ENCODE measurements at places on chromosomes 4 and X.

- DNase-seq, result no peak
Measured at GRCh38 chrX:64169988-64170387, 35.5 kb downstream of the AMER1 start.

- DNase-seq, result no peak
Measured at GRCh38 chr4:22962295-22962694, 269.6 kb downstream of the GBA3 start.

DNA sequence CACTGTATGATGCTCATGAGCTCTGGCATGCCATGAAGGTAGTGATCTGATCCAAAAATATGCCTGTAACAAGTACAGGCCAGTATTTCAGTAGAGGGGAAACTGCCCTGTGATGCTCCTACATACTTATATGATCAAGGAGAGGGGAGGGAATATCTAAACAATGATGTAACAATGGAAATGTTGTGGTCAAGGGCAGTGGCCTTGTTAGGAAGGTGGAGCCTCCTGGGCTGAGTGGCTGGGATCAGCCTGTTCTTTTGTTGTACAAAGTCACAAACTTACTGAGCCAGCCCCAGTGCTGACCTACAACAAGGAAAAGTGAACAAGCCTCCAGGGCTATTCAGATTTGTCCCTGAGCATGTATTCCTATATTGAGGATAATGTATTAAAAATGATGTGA is 70.3 kb downstream of the ANXA10 start:
- no peak for DNase-seq

DNA sequence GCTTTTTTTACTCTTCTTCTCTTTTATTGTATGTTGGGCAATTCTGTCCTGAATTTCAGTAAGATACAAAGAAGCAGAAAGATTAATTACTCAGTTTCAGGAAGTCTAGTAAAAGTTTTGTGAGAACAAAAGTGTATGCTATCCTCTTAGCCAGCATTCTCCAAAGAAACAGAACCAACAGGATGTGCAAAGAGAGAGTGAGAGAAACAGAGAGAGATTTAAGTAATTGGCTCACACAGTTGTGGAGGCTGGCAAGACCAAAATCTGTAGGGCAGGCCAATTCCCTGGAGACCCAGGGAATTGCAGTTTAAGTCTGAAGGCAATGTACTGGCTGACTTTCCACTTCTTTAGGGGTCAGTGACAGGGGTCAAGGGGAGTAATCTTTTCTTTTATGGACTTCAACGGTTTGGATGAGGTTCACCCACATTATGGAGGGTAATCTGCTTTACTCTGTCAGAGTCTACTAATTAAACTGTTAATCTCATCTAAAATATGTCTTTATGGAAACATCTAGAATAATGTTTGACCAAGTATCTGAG is 59.2 kb upstream of the SLC39A8 start:
- no peak for DNase-seq

DNA sequence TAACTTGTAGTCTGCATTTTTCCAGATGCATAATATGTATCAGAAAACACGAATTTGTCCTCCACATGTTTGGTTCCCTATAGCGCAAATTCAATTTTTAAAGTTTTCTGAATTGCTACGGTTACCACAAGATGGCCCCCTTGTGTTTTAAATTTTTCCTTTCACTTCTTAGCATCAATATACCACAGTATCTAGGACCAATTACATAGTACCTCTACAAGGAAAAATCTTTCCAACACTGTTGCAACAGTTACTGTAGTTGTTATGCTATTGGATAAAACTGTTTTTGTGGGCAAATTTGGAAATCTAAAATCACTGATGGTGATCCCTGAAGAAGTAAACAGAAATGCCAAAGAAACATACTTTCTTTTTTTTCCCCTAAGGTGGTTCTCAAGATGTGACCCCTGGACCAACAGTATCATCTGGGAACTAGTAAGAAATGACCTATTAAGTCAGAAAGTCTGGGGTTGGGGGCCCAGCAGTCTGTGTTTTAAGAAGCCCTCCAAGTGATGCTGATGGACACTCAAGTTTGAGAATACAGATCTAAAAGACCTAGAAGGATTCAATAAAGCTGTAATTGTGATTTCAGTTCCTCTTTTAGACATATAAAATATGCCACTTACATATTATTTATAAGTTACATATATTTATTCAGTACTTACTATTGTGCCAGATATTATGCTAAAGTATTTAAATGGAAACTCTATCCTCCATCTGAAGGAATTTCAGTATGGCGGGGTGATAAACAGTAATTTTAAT is 3.1 kb downstream of the ZGRF1 start:
- DNase-seq, result no peak

DNA sequence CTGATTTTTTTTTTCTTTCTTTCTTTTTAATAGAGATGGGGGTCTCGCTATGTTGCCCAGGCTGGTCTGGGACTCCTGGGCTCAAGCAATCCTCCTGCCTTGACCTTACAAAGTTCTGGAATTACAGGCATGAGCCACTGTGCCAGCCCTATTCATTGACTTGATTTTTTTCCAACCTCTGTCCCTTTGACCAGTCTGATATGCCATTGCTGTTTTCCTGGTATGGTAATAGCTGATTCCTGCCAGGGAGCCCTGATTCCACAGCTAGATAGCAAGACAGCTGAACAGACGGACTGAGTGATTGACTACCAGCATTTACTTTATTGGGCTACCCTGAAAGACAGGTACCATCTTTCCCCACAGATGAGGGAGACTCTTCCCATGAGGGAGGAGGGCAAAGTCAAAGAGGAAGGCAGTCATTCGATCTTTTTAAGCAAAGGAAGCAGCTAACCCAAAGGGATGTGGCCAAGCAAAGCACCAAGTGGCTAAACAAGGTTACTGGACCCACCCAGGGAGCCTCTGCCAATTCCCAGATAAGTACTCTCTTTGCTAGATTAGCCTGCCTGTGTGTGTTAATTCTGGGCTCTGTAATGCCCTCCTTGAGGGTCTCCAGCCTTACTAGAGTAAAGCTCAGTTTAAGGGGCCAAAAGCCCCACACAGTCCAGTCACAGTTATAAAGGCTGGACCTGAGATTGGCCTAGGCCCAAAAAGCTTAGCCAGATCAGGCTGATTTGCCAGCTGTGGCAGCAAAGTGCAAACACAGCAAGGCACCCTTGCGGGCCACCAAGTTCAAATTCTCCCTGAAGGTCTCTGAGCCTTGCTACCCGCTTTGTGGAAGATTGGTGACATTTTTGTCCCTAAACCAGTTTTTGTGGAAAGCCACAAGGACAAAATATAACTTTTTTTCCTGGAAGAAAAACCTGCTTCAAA is 192.4 kb upstream of the GPC4 start:
- DNase-seq, result no peak

GRCh38 chr4:80173841-80174240 is 23.5 kb upstream of the PRDM8 start:
- no peak for DNase-seq

DNA sequence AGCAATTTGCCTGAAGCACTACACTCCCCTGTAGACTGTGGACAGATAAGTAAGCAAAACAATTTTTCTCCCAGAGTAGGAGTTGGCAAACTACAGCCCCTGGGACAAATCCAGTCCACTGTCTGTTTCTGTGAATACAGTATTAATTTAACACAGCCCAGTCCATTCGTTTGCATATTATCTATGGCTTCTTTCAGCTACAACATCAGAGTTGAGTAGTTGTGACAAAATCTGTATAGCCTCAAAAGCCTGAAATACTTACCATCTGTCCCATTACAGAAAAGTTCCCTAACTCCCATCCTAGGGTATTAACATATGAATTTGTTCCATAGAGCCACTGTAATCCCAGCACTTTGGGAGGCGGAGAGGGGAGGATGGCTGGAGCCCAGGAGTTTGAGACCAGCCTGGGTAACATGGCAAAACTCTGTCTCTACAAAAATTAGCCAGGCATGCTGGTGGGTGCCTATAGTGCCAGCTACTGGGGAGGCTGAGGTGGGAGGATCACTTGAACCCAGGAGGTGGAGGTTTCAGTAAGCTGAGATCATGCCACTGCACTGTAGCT is 53.0 kb downstream of the AMELX start:
- no peak for DNase-seq

DNA sequence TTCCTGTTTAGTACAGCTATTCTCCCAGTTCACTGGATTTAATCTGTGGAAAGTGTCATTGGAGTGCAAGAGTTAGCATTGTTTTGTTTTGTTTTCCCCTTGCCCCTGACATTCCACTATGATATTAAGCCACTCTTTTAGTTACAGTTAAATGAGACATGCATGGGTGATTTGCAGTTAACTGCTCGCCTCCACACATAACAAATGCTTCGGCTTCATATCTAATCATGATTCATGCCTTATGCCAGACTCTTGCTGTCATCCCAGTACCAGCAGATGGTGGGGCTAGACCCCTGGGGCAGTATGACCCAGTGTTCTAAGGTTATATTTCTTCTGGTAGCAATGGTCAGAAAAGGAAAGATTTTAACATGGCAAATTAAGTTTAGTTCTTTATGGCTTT is 80.1 kb downstream of the RAP1GDS1 start:
- no peak for DNase-seq

DNA sequence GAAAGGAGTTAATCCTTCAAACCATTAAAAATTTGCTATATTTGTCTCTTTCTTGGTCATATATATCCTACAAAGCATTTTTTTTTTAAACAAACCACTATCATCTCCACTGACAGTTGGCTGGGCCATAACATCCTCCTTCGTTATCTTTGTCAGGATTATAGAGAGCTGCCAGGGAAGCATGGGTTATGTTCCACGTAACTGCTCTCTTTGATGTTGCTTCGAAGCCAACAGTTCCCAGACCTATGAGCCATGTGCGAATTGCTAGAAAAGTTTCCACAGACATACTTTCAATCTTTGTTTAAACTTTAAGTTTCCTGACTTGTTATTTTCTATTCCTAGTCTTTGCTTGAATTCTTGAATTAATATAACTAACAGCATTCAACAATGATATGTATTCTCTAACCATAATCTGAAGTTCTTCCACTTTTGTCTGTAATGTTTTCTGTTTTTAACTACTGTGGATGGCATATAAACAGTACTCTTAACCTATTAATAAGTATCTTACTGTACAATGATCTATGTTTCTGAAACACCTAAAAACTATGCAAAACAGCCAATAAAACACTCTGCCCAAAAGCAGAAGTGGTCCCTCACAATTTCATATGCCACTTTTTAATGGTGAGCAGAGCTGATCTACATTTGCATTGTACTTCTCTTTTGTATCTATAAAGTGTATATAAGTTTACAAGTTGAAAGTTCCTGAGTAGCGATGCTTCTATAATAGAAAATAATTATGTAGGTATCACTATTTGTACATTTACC is 37.9 kb downstream of the EREG start:
- no peak for DNase-seq

DNA sequence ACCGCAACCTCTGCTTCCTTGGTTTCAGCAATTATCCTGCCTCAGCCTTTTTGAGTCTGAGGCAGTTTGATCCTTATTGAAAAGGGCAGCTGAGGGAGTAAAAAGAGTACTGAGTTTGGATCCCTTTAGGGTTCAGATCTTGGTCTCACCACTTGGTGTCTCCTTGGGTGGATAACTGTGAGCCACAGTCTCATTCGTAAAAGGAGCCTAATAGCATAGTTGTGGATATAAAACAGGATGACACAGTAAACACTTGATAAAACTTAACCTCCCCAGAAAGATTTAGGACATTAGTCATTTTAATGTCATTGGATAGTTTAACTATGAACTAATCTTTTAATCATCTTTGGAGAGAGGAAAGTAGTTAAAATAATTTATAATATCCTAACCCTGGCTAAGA is 173.0 kb downstream of the ANK2 start:
- no peak for DNase-seq

DNA sequence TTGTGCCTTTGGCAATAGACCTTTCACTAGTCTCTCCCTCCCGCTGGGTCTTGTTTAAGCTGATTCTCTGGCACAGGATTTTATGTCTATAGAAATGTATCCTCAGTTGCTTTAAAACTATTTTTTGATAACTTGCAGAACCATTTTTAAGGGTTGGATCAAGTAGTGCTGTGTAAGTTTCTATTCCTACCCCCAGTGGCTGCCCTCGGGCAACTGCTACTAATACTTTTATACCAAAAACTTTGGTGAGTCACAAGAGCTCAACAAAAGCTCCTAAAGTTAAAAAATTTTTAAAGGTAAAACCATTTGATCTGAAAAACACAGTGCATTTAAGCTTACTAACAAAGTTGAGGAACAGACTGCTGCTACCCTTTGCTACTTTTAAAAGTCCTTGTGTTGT is 1460.6 kb upstream of the PCDH7 start:
- DNase-seq, result no peak

DNA sequence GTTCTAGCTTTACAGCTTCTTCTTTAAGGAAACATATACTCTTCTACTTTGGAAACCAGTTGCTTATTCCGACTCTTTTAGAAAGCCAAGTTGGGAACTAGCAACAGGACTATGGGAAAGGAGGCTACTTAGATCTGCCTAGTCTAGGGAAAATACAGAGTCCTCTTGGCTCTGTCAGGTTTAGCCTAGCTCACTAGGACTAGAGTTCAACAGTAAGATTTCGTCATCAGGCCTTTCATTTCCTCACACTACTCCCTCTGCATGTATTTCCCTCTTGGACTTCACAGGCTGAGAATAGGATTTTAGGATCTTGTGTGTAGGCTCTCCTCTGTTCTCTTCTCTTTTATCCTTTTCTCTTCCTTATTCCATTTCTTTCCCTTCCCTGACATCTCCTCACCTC is 409.8 kb downstream of the AR start:
- DNase-seq, result no peak

DNA sequence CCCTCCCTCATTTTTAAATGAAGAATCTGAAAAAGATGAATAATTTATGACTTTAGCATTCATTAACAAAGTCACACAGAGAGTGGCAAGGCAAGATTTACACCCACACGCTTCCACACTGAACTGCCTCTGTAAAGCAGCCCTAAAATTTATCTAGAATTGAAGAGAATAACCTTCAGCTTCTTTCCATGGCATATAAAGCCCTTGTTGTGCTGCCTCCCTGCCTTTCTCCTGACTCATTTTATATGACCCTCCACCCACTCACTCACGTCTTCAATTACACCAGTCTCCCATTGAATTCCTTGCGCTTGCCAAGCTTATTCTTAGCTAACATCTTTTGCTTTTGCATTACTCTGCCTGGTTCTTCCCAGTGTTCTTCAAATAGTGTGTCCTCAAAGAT is 2649.3 kb downstream of the PCDH7 start:
- no peak for DNase-seq

GRCh38 chr4:175271010-175271630 is 353.0 kb downstream of the ADAM29 start:
- no peak for DNase-seq

DNA sequence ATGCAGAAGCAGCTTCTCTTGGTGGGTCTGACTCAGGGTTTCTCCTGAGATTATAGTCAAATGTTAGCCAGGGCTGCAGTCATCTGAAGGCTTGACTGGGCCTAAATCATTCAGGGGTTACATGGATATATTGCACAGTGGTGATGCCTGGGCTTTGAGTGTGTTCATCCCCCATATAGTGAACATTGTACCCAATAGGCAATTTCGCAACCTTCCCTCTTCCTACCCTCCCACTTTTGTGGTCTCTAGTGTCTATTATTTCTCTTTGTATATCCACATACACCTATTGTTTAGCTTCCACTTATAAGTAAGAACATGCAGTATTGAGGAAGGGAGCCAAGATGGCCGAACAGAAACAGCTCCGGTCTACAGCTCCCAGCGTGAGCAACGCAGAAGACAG is 90.3 kb upstream of the CAMK2D start:
- no peak for DNase-seq
